ENCODE measurements at places on chromosomes 7 and 10. TPM values are rescaled to one million over a fixed set of nuclear protein-coding genes. Genes with fewer than 3 reads are reported as not detected.

Gene HOXA11
- not detected for total RNA-seq

- ATAC-seq: no peak
These were observed 28.1 kb downstream of the LRRC4 start for GRCh38 chr7:128003167-128003566.

DNA sequence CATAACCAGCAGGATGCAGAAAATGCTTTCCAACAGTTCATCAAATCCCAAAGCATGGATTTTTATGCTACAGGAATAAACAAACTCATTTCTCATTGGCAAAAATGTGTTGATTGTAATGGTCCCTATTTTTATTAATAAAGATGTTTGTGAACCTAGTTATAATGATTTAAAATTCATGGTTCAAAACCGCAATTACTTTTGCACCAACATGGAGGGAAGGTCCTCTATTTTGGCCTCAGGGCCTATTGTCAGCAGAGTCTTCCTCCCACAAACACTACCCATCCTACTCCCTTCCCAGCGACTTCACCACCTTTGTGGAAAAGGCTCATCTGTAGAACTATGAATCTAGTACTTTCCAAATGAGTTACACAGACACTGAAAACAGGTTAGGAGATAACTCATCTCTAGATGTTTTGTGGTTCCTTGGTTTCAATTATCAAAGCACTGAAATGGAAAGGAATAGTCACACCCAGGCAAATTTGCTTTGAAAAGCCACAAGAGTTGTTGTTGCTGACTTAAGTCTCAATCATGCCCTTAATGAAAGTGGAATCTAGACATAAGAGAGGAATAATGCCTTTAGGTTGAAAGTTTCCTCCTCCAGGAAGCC, 59.4 kb upstream of the FRMD4A start:
- ATAC-seq: no peak

Gene FBXW4
- 37.1 TPM for total RNA-seq

DNA sequence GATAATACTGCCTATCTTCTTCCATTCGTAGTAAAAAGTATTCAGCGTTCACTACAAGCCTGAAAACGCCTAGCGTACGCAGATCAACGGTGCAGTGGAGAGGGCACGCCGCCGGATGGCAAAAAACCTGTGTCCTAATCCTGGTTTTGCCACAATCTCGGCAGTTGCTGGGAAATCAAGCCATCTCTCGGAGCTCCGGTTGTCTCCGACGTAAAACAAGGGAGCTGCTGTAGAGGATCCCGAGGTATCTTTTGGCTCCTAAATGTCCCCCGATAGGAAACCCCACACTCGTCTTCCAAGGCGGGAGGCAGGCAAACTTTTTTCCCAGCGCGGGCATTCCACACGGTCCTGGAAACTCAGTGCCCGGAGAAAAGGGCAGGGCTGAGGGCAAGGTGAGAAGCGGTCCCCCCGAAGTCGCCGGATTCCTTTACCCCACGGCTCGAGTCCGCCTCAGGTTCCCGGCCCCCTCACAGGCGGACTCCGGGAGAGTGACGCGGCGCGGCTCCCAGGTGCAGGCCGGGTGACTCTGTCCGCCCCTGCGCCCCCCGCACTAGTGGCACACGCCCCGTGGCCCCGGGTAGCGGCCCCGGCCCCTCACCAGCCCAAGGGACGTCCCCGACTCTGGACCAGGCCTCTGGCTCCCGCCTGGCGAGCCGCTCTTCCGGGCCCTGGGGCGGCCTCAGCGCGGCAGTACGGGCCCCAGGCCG, 649 bp downstream of the IDE start:
- ATAC-seq: peak; percentile 33

Gene GPR146
- 2.3 TPM for total RNA-seq

DNA sequence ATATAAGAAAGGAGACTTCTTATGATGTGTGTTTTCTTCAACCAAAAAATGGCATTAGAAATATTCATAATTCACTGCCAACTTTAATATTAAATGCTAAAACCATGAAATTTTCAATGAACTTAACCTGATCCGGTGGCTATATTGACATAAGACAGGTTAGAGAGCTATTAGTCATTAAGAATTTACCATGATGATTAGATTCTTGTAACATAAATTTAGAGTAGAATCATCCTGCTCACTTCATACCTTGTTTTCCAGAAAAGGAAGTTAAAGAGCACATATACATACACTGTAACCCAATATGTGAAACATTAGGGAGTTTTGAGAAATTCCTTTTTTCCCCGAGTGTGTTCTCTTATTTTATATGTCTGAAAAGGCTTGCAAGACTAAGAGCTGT, 430.3 kb upstream of the SEMA3A start:
- ATAC-seq: no peak

- no peak for ATAC-seq
These were observed 47.9 kb downstream of the COL1A2 start for GRCh38 chr7:94442639-94443038.

GRCh38 chr10:8487346-8487745, 432.9 kb downstream of the GATA3 start:
- ATAC-seq: no peak

- ATAC-seq: no peak
These were observed 138.9 kb downstream of the GRK5 start for GRCh38 chr10:119346095-119346832.

GRCh38 chr10:129135624-129136023, 331.4 kb upstream of the MGMT start:
- ATAC-seq: no peak

Gene CYP3A5
- total RNA-seq: 26.4 TPM

GRCh38 chr7:129110258-129110981, 34.1 kb upstream of the TSPAN33 start:
- peak; percentile 96 for ATAC-seq

GRCh38 chr10:86234107-86234506, 132.5 kb downstream of the GRID1 start:
- ATAC-seq: no peak

Measured in esophagus mucosa (tissue), 1 donor.